ENCODE measurements at places on chromosomes 1 and 21.
A peak's percentile ranks its signal among the peaks of the same experiment; 100 is the strongest.

- DNase-seq, result no peak
These were observed 1.5 kb upstream of the MXRA8 start for GRCh38 chr1:1359664-1360468.

- no peak for DNase-seq
These were observed 16.2 kb downstream of the MIER1 start for GRCh38 chr1:66940981-66941380.

- DNase-seq, result no peak
These were observed 91.0 kb upstream of the PLPPR4 start for GRCh38 chr1:99173282-99173681.

- peak; percentile 47 for DNase-seq
These were observed 18.3 kb downstream of the PPT1 start for GRCh38 chr1:40078512-40079333.

- no peak for DNase-seq
These were observed 16.2 kb downstream of the TTC39A start for GRCh38 chr1:51313961-51314777.

DNA sequence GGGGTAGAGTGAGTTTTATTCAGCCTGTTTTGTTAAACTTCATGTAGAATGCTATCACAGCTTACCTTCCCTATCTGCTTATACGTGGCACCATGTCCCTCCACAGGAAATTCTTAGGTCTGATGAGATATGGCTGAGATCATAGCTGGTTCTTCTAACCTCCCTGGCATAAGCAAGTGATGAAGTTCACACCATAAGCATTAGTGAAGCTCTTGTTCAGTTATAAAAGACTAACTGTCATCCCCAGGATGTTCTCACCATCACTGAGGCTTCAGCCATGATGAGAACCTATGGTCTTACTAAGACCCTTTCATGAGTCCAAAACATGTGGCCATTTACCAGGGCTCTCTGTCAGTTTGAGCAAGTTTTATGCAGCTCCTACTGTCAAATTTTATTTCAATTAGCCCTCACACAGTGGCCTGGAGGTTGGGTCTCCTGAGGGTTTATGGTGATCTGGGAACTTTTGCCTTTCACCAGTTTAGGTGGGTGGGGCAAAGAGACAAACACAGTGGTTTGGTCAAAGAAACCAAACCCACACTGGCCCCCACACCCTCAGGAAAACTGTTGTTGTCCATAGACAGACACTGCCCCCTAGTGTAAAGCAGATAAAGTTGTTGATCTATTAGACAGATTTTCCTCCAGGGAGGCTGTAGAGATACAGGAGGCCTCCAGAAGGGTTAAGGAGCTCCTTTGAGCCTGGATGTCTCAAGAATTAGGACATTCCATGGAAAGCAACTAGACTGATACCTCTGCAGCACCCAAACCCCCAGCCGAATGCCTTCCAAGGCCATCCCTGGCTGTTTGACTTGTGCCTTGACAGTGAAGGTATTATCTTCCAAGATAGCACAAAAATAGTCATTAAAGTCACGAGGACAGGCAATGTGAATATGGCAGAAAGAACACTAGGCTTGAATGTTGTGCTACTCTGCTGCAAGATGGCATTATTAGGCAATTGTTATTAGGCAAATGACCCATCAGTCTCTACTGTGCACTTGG, 5.0 kb downstream of the SLC22A15 start:
- DNase-seq, result peak; percentile 19

DNA sequence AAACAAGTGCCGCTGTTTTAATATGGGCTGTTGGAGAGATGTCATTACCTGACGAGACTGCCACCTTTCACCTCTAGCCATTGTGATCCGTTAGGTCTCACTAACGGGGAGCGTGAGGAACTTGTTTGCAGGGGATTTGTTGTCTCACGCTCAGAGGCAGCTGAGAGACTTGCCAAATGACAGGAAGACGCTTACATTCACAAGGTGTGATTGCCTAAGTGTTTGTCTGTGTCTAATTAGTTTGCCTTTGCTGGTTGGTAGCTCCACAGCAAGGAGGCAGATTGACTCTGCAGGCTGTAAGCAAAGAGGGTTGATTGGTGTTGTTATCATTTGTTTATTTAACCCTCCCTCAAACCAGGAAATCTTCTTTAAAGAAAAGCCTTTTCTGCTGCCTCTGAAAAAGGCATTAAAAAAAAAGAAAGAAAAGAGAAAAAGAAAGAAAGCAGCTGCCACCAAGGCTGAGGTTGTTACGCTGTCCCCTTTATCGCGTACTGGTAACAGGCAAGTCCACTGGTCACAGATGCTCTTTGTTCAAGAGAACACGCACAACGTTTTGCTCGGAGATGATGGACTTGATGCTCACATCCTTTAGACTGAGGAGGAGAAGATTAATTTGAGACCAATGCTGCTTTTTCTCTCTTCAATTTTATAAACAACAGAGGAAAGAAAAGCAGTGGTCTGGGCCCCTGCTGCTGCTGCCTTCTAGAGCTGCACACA, 203.9 kb downstream of the ZNF326 start:
- DNase-seq, result peak; percentile 74

GRCh38 chr1:233661376-233662159, 47.7 kb downstream of the KCNK1 start:
- DNase-seq, result no peak

DNA sequence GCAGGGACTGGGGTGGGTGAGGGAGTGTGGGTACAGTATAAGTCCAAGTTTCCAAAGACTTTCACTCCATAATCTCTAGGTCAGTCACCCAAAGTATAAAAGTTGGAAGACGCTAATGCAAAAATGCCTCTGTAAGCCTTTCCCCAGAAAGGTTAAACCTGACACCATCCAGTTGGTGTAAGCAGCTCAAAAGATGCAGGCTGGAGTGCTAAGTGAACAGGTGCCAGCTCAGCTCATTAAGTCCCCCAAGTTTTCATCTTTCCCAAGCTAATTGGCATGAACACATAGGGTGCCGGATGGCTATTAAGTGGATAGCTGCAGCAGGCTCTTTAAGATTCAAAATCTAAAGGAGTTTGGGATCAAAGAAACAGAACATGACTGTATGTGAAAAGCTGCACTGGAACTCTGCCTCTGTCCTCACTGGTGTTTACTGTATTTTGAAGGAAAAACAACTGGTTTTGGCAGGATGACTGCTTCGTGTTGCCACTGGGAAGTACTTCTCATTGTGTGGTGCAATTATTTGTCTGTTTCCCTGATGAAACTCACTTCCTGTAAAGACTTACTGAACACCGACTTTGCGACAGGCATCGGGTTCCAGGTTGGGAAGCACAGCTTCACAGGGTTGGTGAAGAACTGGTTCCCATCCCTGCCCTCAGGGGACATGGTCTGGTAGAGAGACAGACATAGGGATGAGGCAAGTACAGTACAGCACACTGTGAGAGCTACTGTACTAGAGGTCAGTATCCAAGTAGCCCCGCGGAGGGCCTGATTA, 152.7 kb downstream of the DAB1 start:
- no peak for DNase-seq

GRCh38 chr1:8078176-8078671, 52.1 kb upstream of the ERRFI1 start:
- DNase-seq, result no peak

DNA sequence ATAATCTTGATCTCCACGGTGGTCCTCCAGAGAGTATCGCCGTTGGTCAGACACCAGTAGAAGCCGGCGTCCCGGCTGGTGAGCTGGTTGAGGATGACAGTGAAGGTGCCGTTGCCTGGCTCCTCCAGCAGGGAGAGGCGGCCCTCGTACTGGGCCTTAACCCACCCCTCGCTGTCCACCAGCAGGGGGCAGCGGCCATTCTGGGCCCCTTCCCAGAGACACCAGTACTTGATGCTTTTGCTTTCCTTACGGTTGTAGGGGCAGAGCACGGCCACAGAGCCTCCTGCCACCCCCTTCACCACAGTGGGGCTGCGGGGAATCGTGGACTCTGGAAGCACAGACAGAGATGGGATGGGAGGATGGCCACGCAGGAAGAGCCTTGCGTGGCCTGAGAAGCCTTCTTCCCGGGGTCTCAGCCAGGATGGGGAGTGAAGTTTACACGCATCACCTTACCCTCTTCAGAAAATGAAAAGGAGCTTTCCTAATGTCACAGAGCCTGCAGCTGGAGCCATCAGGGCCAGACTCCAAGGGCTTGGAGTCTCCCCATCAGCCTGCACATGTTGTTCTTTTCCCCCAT, 10.7 kb downstream of the PIGR start:
- DNase-seq, result no peak

DNA sequence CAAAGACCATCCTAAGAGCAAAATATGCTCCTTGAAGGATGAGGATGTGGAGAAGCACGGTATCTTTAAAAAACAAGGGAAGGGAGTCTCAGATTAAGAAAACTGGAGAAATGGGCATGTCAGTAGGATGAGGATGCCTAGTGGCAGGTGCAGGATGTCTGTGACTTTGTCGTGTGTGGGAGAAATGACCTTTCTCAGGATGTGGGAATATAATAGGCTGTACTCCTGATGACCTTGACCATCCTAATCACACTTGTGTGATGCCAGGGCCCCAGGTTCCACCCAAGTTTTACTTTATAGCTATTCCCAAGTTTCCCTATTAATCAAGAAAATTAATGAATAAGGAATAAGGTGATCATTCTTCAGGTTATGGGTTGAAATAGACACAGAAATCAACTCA, 12.9 kb downstream of the C1orf116 start:
- no peak for DNase-seq

DNA sequence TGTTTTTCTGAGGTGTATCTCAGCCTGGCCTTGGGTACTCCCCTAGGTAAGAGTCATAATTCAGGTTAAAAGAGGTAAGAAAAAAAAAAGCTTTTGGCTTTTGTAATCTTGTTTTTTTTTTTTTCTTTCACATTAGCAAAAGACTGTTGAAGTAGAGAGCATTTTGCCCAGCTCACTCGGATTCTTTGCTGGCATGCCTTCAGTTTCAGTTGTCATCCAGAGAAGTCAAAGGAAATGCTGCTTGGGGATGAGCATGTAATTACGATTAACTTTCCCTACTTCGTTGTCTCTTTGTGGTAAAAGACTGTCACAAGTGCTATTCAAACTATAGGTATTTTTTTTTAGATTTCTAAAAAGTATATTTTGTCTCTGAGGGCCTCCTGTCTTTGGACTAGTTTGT, 6.3 kb downstream of the BACH1 start:
- DNase-seq, result no peak

- DNase-seq, result no peak
These were observed 34.2 kb upstream of the GPR137B start for GRCh38 chr1:236108027-236108648.

DNA sequence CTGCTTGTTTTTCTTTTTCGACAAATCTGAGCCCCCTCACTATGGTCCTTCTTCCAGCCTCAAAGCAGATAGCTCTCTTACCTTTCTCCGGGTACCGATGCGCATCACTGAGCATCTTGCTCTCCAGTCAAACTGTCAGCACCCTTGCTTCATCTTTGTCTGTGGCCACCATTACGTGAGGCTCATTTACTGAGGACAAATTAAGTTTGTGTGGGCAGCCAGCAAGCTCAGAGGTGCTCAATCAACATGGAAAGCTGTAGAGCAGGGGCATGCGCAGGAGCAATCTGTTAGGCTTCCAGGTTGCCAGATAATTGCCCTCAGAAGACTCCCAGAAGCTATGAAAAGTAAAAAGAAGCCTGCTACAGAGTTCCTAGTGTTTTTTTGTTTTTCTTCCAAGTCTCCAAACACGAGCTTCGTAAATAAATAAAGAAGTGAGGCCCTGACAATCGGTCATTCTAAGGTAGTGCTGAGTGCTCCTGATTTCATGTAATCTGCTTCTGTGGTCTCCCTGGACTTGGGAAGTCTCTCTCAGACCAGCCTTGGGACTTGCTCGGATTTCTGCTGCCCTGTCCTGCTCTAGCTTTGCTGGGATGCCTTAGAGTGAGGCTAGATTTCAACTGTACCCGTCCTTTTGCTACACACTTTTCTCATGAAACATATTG, 1.8 kb downstream of the C1orf53 start:
- no peak for DNase-seq

GRCh38 chr1:64683419-64683818, 61.5 kb upstream of the RAVER2 start:
- no peak for DNase-seq

DNA sequence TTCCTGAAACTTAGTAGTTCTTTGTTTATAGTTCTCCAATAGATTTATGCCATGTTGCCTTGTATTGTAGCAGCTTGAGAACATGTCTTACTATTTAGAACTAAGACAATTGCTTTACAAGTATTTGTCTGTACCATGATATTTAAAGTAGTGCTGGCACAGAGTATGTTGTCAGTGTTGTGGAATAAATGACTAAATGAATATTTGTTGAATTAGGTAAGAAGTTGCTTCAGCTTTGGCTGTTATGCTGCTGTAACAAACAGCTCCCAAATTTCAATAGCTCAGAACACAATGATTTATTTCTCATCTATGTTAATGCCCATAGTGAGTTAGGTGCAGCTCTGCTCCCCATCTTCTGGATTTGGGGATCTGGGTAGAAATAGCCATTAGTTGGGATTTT, 90.2 kb upstream of the VCAM1 start:
- no peak for DNase-seq

DNA sequence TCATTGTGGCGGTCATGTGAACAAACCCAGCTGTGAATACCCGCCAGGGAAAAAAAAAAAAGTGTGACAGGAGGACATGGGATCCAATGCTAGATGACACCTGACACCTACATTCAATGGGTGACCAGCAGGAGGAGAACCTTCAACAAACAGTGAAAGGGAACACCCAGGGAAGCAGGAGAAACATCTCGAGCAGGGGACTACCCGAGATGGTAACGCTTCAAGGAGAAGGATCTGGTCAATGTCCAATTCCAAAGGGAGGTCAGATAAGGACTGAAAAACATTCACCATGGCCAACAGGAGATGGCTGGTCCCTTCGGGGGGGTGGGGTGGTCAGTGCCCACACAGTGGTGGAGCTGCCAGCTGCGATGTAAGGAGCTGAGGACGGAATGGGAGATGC, 46.3 kb downstream of the PTPN14 start:
- no peak for DNase-seq

DNA sequence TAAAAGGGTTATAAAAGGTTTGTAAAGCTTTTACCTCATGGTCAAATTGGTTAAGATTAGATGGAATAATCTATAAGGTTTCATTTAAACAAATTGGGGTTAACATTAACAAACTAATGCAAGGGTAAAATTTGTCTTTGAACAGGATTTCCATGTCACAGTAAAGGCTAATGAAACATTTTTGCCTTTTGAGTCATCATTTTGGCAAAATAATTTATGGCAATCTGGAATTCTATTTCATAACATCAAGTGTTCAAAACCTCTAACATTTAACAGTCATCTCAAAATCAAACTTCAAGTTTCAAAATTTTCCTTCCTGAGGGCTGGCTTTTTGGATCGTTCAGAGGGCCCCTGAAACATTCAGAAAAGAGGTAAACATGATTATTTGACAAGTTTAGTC, 6.6 kb upstream of the CD46 start:
- no peak for DNase-seq
